NB4 (cell line): ENCODE measurements at places on chromosomes 16 and 17.

- DNase-seq: no peak
These were observed 1.8 kb downstream of the SNTB2 start for GRCh38 chr16:69188716-69189115.

GRCh38 chr17:3659541-3660111 lies 8.8 kb downstream of the TAX1BP3 start:
- no peak for DNase-seq

DNA sequence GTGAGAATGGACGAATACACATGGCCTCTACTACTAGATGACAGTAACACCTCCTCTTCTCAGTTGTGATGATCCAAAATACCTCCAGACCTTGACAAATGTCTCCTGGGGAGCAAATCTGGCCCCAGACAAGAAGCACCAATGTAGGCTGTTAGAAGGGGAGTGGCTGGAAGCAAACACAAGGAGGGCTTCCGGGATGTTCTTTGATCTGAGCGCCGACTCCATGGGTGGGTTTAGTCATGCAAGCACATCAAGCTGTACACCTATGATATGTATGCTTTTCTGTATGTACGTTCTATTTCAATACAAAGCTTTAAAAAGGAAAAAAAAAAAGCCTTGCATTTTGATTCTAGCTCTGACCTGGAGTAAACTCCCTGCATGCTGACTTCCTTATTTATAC lies 61.4 kb downstream of the ARHGAP17 start:
- no peak for DNase-seq

DNA sequence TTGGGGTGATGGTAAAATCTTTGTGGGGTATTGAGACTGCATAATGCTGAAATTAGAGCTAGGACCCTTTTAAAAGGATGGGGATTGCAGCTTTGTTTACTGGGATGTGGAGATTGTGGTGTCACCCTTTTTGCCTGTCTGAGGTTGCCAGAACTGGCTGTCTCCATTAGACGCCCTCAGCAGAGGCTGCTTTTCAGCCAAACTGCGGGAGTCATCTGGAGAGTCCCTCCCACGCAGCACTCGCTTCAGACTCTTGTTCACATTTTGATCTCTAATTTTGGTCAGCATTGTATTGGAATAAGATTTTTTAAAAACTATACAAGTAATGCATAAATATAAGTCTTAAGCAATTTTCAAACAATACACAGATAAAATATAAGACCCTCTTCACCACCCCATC lies 27.9 kb upstream of the JPT2 start:
- DNase-seq: no peak

GRCh38 chr17:56583772-56584171 lies 9.7 kb upstream of the NOG start:
- DNase-seq: no peak

DNA sequence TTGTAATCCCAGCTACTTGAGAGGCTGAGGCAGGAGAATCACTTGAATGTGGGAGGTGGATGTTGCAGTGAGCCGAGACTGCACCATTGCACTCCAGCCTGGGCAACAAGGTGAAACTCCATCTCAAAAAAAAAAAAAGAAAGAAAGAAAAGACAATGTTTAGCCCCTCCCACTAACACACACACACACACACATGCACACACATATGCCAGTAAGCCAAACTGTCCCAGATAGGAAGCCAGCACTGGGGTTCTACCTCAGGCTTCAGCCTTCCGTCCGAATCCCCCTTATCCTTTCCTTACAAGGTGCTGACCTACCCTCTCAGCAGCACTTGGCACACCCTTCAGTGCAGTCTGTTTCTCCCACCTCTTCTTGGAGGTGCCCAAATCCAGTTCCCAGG lies 8.7 kb upstream of the KCNH6 start:
- no peak for DNase-seq
